ENCODE measurements at places on chromosomes 5 and 9.
A peak's percentile ranks its signal among the peaks of the same experiment; 100 is the strongest.

DNA sequence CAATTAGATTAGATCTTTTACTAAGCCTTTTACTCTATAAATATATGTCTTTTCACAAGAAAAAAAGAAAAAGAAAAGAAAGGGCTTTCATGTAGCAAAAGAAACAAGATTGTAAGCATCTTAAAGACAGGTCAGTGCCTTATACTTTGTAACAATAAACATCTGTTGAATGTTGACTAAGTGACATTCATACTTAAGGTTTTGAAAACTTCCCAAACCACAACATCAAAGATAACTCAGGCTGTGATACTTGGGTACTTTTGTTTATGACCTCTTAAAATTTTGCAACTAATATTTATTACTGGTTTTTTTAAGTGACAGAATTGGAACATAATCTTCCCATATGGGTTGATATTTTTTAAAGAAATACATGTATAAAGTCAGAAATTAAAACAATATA, 7.4 kb downstream of the GRAMD2B start:
- DNase-seq: no peak

DNA sequence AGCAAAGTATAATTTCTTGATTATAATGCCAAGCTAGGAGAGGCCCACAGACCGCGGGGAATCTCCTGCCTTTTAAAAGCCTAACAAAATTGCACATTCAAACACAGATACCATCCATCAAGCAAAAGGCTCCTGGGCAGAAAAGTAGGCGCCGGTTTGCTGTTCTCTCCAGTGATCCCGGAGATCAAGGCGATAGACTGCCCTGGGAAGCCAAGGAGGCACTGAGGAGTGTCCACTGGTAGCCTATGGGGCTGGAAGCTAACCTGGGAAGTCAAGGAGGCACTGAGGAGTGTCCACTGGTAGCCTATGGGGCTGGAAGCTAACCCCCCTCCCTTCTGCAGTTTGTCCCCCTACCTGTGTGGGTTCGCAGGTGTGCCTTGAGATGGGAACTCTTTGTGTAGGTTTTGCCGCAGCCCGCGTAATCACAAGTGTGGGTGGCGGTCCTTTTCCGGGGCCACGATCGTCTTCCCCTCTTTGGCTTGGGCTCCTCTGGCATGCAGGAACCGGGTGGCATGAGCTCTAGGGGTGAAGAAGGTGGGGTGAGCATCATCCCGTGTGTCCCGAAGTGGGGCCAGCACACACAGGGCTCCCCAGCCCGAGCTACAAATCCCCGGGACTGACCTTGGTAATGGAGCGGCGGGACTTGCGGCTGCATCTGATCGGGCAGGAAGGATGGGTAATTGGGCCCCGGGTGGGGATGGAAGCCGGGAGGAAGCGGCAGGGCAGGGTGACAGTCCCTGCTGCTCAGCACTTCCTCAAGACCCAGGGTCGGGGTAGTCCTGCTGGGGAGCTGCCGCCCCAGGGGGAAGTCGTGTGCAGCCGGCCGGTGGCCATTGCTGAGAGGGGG, 2.7 kb downstream of the KLF4 start:
- no peak for DNase-seq

GRCh38 chr5:134647750-134648424, 698 bp upstream of the SEC24A start:
- DNase-seq: peak; percentile 62

DNA sequence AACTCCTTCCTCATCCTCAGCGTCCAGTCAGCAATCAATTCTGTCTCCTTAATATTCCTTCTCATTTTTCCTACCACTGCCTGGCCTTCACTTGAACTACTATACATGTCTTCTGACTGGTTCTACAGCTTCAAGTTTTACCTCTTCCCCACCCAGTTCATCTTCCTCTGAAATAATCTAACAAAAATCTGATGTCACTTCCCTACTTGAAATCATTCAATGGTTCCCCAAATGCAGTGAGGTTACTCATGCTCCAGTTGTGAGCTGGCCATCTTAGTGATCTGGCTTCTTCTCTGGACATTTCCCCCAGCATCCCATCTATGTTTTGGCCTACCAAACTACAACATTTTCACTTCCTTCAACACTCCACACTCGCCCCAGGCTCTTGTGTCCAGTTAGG, 14.9 kb upstream of the TMEM267 start:
- DNase-seq: no peak

DNA sequence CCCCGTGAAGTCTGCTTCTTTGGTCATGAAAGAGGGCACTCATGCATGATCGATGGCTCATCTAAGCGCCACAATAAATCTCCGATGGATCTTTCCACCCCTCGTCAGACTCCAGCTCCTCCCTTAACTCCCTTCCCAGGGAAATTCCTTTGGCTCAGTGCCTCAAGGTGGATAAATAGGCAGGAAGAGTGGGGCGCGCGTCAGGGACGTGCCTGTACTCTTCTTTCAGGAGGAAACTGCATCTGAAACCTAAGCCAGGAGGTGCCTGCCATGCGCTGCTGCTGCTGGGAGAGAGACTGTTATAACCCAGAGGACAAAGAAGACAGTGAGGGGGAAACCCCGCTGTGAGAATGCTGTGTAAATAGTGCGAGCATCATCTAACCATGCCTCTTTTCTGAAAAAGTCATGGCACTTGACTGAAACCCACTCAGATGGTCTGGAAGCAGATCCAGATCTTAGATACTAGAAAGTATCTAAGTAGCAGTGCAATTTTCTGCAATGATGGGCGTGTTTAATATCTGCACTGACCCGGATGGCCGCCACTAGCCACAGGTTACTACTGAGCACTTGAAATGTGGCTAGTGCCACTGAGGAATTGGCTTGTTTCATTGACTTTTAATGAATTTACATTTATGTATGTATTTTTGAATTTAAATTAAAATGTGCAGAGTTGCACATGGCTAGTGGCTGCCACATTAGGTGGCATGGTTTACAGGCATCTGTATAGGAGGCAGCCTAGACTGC, 120.3 kb upstream of the BASP1 start:
- no peak for DNase-seq

- DNase-seq: no peak
Observed at GRCh38 chr5:174623018-174623417, 101.4 kb upstream of the MSX2 start.

- no peak for DNase-seq
Observed at GRCh38 chr5:158643840-158644239, 455.9 kb downstream of the EBF1 start.

GRCh38 chr9:80839821-80840675, 849.3 kb downstream of the TLE1 start:
- no peak for DNase-seq

GRCh38 chr9:114372921-114373448, 14.8 kb downstream of the AKNA start:
- DNase-seq: peak; percentile 92

DNA sequence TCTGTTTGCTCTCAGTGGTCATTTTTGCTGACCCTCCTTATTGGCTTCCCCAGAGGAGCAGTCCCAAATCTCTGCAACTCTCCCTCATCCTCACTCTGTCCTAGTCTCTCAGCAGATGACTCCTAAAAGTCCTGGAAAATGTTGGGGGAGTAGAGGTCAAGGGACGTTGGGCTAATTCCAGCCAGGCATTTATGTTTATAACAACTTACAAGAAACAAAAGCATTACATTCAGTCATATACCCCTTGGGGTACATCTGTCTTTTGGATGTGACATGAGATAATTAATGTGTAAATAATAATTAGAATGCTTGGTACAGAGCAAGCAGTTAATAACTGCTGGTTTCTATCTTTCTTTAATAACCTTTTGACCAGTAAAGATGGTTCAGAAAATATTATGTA, 176.2 kb downstream of the YTHDC2 start:
- DNase-seq: no peak

GRCh38 chr5:88377240-88377639, 108.6 kb upstream of the TMEM161B start:
- no peak for DNase-seq

- no peak for DNase-seq
Observed at GRCh38 chr9:99779277-99779676, 42.4 kb upstream of the NR4A3 start.

DNA sequence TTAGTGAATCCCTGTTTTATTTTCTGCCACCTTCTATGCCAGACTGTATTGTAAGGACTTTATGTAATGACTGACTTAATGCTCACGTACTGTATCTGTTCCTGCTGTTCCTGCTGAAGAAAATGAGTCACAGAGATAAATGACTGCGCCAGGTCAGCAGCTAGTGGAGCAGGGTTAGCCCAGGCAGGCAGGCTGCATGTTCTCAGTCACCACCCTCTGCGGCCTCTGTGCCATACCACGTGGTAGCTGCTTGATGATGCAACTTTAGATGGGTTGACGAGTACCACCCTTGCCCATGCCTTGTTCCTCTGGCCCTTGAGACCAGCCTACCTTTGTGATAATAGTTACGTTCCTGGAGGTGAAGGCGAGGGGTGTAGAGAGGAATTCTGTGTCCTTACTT, 161.9 kb downstream of the TRIO start:
- DNase-seq: no peak

GRCh38 chr5:57037355-57037754, 85.4 kb upstream of the MIER3 start:
- no peak for DNase-seq

DNA sequence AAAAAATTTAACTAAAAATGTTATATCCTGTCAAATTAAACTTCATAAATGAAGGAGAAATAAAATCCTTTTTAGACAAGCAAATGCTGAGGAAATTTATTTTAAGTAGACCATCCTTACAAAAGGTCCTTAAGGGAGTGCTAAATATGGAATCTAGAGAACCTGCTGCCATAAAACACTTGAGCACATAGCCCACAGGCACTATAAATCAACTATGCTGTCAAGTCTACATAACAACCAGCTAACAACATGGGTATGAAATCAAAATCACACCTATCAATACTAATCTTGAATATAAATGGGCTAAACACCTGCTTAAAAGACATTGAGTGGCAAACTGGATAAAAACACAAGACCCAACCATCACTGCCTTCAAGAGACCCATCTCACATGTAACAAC, 15.1 kb upstream of the PRSS3 start:
- DNase-seq: no peak

GRCh38 chr5:118486647-118487225, 501.6 kb downstream of the DTWD2 start:
- no peak for DNase-seq

- DNase-seq: no peak
Observed at GRCh38 chr9:111178331-111179055, 140.2 kb upstream of the LPAR1 start.

- no peak for DNase-seq
Observed at GRCh38 chr5:95821110-95822021, 1.2 kb downstream of the GLRX start.

- DNase-seq: peak; percentile 29
Observed at GRCh38 chr9:105114964-105115728, 129.3 kb upstream of the SLC44A1 start.

- no peak for DNase-seq
Observed at GRCh38 chr9:94449486-94449885, 105.4 kb upstream of the PCAT7 start.

DNA sequence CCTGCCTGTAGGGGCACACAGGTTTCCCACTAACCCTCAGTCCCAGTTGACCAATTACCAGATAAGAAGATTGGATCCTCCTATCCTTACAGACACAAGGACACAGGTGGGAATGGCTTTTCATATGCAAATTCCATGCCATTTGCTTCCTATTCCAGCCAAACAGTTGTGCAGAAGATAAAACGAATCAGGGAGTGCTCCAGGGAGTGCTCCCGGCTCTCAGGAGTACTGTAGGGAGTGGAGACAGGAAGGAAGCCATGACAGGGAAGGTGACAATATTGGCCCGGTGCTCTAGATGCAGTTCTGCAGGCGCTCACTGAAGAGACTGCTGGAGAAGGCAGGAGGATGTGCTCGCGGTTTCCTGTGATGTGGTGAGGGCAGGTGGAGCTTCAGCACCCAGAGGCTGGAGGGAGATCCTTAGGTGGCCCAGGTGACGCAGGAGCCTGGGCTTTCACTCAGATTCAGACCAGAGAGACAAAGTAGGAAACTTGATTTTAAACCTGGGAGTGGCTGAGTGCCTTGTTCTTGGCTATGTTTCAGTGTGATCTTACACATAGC, 260.0 kb downstream of the AUH start:
- no peak for DNase-seq

DNA sequence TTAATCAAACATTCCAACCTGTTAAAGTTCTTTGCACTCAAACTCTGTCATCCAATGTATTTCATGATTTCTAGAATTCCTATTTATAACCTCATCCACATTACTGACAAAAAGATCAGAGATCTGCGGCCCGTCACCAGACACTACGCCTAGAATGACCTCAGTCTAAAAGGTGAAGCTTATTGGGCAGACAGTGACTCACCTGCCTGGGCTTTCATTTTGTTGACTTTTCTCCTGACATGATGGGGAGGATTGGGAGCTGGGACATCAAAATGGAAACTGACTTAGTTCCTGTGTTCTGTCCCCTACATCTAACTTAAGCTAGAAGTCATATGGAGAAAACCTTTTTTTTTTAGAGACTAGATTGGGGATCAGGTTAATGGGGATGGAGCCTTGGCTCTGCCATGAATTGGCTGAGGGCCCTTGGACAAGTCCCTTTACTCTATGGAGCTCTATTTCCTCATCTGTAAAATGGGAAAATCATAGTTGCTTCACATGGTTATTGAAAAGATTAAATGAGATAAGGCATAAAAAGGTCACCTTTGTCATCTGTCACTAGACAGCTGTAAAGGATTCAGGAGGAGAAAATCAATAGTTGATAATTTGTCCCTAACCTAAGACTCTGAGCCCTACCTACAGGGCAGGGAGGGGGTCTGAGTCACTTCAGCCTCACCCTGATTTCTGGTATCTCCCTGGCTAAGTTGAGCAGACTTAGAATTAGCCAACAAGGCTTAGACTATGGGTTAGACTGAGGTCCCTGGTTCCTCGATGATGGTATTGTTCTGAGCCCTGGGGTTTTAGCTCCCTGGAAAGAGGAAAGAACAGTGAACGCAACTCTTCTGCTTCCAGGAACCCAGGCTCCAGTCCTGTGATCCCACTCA, 224.8 kb upstream of the TBC1D2 start:
- no peak for DNase-seq

GRCh38 chr5:127439644-127440043, 77.8 kb upstream of the PRRC1 start:
- DNase-seq: no peak

DNA sequence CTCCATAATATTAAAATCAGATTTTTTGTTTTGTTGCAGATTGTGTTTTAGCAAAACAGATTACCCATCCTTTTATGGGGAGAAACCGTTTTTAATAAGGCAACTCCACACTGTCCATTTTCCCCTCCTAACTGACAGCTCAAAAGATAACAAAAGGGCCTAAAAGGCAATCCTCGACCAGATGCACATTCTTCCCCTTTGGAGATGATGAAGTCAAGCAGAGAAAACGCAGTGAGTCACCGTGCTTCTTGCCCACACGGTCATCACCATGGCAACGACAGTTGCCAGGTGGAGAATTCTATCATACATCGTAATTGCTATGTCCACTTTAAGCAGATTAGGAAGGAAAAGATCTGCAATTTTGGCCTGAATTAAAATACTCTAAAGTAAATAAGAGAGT, 96.4 kb downstream of the DIRAS2 start:
- no peak for DNase-seq

DNA sequence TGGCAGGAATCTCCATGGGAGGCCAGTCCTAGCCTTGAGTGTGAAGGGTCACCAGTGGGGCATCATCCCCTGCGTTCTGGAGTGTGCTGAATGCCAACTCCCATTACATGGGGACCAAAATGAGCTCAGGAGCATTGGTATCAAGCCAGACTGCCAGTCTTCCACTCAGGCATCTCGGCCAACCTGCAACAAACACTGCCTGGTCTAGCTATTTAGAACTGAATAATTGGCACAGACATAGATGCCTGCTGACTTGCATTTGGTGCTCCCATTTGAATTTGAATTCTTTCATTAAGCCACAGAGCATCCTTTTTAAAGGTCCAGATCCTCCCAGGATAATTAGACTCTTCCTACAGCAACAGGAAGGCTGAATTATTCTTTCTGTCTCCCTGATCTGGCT, 116.6 kb upstream of the ABCA1 start:
- DNase-seq: no peak

- no peak for DNase-seq
Observed at GRCh38 chr5:53165431-53166182, 56.0 kb upstream of the MOCS2 start.
